ENCODE measurements at places on chromosomes 16 and 17.

DNA sequence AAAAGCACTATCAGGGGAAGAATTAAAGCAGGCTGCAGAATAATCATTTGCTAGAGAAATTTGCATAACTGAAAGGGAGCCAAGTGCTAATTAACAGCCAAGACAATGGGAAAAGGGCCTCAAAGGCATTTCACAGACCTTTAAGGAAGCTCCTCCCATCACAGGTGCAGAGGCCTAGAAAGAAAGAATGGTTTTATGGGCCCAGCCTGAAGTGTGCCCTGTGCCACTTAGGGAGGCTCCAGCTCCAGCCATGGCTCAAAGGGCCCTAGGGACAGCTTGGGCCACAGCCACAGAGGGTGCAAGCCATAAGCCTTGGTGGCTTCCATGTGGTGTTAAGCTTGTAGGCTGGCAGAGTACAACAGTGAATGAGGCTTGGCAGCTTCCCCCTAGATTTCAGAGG is 50.1 kb downstream of the RNF112 start:
- DNase-seq, result peak; percentile 25

- DNase-seq, result no peak
These were observed 48.5 kb downstream of the CRISPLD2 start for GRCh38 chr16:84868328-84868727.

DNA sequence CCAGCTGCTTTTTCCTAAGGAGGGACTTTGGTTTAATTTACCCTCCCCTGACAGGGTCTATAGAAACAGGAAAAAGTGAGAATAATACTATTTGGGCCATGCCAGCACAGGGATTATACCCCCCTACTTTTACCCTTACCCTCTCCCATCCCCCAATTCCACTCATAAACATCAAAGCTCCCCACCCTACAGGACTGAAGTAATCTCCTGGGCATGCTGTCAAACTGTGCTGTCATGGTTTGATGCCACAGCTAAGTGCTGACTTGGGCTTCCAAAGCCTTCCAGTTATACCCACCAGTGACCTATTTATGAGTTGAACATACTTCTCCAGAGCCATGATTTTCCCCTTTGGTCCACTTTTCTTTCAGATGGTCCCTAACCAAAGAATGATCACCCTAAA is 12.8 kb downstream of the PHF12 start:
- no peak for DNase-seq

DNA sequence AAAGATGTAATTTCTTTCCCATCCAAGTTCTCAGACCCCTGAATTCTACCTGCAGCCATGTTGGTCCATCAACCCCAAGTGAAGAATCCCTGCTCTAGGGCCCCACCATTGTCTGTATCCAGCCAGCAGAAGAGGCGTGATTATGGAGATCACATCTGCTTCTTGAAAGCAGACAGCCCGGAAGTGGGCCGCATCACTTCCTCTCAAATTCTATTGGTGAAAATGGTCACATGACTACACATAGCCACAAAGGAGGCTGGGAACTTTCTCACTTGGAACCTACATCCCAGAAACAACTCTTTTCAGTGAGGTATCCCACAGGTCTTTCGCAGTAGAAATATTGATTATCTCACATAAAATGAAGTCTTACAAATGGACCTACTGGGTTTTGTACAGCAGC is 40.1 kb downstream of the IL4R start:
- DNase-seq, result no peak

DNA sequence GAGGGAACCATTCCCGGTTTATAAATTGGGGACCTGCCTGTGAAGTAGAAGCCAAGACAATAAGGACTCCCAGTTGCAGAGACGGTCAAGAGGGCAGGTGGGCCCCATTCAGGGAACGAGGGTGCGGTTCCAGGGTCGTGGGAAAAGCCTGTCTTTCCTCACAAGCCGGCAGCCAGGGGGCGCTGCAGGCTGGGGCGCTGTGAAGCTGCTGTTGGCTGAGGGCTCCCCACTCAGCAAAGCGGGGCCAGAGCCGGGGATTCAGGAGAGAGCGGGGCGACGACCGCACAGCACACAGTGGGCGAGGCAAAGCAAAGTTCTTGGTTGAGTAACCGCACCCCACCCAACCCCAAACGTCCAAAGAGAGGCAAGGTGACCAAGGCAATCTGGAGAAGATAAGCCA is 24.9 kb downstream of the CDRT15 start:
- no peak for DNase-seq

Measured in NCI-H524 (cell line).